ENCODE measurements at places on chromosomes 2 and 18.

DNA sequence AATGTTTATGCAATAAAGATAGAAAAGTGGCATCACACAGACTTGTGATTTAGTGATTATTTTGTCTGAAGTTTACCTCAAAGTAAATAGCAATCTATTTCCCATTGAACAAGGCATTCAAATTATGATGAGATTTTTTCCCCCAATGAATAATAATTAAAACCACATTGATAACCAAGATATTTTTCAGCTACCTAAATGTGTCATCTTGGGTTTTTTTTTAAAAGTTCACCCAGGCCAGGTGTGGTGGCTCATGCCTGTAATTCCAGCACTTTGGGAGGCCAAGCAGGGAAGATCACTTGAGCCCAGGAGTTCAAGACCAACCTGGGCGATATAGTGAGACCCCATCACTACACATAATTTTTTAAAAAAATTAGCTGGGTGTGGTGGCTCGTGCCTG lies 27.0 kb downstream of the MYOM1 start:
- no peak for DNase-seq

GRCh38 chr2:72813841-72814240 lies 12.0 kb downstream of the EXOC6B start:
- peak; percentile 21 for DNase-seq

GRCh38 chr2:23093513-23093912 lies 291.5 kb upstream of the KLHL29 start:
- DNase-seq = no peak

DNA sequence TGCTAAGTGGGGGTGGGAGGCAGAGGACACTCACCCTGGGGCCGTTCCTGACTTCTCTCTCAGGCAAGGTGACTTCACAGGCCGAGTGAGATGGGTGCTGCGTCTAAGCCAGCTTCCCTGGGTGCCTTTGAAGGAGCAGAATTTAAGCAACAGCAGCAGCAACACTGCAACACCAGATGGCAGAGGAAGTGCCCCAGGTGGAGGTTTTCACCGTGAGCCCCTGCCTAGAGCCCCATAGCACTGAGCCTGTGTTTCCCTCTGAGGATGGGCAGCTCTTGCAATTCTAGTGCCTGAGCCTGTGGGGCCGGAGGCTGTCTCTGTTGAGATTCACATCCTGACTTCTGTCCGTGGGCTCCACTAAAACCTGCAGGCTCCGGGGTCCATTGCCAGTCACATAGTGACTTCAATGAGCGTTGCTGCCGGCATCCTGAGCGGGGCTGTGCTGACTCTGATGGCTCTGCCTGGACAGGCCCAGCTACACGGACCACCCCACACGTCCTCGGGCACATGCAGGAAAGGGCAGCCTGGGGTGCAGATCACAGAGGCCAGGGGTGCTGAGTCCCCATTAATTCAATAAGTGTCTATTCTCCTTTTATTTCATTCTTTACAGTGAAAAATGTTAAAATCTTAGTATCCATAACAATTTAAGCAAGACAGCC lies 218.8 kb downstream of the SNTG2 start:
- no peak for DNase-seq

DNA sequence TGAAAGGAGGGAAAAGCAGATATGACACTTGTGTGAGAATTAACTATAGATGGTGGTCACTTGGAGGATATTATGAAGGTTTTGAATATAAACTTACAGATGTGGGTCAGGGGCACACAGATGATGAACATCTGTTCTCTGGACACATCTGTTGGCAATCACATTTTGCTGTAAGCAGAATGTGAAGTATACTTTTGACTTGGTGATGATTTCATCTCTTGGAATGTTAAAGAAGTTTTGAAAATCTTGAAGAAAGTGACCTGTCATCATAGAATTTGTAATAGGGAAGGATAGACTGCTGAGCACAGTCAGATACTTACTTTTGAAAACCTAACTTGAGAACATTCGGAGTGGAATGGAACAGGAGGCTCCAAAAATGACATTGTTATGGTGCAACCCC lies 40.2 kb downstream of the PIKFYVE start:
- peak; percentile 40 for DNase-seq

DNA sequence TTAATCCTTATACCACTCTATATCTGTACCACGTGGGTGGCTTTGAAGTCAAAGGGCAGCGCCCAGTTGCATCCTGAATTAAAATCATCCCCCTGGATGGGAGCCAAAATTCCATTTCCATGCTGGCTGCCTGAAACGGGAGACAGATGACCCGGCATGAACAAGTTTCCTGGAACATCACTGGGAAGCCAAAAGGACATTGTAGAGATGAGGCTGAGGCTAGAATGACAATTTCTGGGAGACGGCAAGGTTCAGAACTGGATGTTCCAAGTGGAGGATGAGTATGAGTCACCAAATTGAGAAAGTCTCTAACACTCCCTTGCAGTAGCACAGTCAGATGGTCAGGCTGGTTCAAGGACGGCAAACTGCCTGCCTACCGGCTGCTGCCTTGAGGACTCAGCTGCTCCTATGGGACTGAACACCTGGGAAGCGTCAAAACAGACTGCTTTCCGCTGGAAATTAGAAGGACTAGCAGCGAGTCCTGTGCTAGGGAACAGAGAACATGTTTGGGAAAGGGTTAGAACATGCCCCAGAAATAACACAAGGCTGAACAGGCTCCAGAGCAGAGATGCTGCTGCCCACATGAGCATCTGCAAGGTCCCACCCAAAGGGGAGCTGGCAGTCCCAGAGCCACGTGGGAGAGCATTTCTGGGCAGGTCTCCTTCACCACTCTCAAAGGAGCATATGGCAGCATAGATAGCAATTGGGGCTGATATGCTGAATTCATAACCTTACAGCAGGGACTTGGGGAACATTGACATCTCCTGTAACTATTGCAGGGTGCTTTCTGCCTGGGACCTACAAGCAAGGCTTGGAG lies 32.0 kb downstream of the YPEL5 start:
- DNase-seq = peak; percentile 92
